ENCODE measurements at places on chromosomes 12 and 14.
A peak's percentile ranks its signal among the peaks of the same experiment; 100 is the strongest.

DNA sequence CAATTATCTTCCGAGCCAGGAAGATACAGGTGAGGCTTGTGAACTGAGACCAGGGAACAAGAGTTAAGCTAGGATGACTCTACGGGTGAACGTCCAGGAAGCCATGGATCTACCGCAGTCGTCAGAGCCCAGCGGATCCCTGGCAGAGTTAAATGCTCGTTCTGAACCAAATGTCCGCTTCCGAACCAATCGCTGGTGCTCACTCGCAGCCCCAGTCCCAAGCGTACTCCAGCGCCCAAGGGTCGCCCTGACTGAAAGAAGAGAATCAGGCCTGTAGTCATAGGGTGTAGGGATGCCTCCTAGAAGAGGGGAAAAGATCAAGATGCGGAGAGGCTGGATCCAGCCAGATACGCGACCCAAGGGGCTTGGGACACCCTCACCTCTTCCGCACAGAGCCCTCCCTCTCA lies 283 bp downstream of the VIPAS39 start:
- DNase-seq = no peak

DNA sequence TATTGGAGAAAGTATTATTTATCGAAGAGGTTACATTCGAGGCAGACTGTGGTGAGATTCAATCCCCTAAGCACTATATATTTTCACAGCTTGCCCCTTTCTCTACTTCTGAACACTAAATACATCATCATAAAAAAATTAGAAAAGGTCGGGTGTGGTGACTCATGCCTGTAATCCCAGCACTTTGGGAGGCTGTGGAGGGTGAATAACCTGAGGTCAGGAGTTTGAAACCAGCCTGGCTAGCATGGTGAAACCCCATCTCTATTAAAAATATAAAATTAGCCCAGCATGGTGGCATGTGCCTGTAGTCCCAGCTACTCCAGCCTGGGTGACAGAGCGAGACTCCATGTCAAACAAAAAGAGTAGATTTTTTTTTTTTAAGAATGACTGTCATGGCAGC lies 70.6 kb upstream of the MYF6 start:
- no peak for DNase-seq

GRCh38 chr12:52800259-52800917 lies 4.5 kb upstream of the KRT3 start:
- DNase-seq = no peak

DNA sequence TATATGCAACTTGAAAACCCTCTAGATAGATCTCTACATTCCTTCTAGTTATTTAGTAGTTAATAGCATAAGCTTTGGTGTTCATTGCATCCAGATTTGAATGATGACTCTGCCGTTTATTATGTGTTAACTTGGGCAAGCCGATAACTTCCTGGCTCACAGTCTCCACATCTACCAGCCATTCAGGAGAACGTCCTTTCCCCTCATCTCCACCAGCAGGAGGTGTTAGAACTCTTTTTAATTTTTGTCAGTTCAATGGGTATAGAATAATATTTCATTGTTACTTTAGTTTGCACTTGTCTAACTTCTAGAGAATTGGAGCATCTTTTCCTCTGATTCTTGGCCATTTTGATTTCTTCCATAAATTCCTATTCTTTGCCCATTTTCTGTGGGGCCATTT lies 30.0 kb upstream of the WSCD2 start:
- peak; percentile 19 for DNase-seq

DNA sequence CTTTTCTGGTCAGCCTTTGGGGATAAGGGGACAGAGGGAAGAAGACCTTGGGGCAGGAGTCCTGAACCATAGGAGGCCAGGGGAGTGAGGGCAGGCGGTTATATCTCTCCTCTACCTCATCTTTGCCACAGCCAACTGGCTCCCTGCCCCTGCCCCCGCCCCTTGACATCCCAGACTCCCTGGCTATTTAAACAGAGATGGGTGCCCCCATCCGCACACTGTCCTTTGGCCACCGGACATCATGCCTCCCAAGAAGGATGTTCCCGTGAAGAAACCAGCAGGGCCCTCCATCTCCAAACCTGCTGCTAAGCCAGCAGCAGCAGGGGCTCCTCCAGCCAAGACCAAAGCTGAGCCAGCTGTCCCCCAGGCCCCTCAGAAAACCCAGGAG lies 1.3 kb downstream of the MYL6B start:
- no peak for DNase-seq

GRCh38 chr12:49019443-49020324 lies 1.1 kb upstream of the PRKAG1 start:
- DNase-seq = peak; percentile 77

DNA sequence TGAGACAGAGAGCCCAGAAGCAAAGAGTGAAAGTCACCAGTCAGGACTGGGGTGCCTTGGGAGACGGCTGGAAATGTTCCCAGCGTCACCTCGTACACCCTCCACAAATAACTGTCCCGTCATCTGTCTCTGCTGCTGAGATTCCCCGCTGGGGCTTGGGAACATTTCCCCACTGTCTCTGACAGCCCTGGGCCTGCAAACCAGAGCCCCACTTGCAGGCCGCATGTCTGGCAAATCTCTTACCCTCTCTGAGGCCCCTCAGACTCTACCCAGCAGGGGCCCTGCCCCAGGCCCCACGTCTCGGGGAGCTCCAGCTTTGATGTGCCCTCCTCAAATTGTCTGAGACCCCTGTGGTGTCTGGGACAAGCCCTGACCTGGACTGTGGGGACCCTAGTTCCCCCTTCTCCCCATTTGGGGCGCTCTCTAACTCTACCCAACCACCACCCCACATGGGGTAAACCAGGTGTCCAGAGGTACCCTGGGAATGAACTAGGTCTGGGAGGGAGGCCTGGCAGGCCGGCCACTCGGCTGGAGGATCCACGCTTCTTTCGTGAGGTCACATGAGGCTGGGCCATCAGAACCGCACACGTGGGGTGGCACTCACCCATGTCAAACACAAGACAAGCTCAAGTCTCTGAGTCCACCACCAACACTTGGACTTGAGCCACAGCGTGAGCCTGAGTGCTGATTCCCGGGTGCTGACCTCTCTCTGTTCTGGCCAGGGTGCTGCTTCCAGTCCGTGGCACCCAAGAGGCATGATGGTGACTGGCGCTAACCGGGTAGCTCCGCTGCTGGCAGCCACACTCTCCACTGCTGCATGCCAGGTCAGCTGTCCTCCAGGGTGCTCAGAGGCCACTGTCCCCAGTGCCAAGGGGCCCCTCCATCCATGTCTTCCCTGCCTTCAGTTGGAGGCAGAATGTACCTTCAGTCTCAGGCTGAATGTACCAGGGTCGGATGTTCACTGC lies 59.8 kb downstream of the DIO3 start:
- DNase-seq = no peak

GRCh38 chr12:104870797-104871196 lies 87.3 kb downstream of the SLC41A2 start:
- peak; percentile 12 for DNase-seq
